ENCODE measurements at places on chromosomes 1 and 21. TPM values are rescaled to one million over a fixed set of nuclear protein-coding genes. Genes with fewer than 3 reads are reported as not detected.

DVL1 gene
- 74.6 TPM for total RNA-seq

SGIP1 gene
- total RNA-seq: not detected

FAAH gene
- 0.77 TPM for total RNA-seq

OR2T29 gene
- total RNA-seq: not detected

CRYAA gene
- total RNA-seq: not detected

KCNJ6 gene
- 2.8 TPM for total RNA-seq

CD48 gene
- total RNA-seq: not detected

FMO2 gene
- total RNA-seq: not detected

NKAIN1 gene
- total RNA-seq: 1.1 TPM

ZP4 gene
- total RNA-seq: not detected

FAM167B gene
- 0.45 TPM for total RNA-seq

MFAP2 gene
- 0.21 TPM for total RNA-seq

CA14 gene
- total RNA-seq: not detected

IL10 gene
- total RNA-seq: not detected

DNALI1 gene
- not detected for total RNA-seq

NBPF10 gene
- 0.49 TPM for total RNA-seq

DCST2 gene
- 0.50 TPM for total RNA-seq

PPP1R15B gene
- 27.4 TPM for total RNA-seq

LCE2B gene
- total RNA-seq: not detected

AMY1A gene
- total RNA-seq: not detected

AIRE gene
- not detected for total RNA-seq

FAM76A gene
- total RNA-seq: 4.4 TPM

SUSD4 gene
- 0.34 TPM for total RNA-seq

SPOCD1 gene
- 7.8 TPM for total RNA-seq

TNFSF18 gene
- total RNA-seq: not detected

TRIM62 gene
- 1.8 TPM for total RNA-seq

GJA5 gene
- total RNA-seq: not detected

USH2A gene
- total RNA-seq: not detected

DDR2 gene
- 0.35 TPM for total RNA-seq

SPRR3 gene
- not detected for total RNA-seq

FH gene
- total RNA-seq: 96.2 TPM

HFM1 gene
- 0.09 TPM for total RNA-seq

FAM163A gene
- total RNA-seq: not detected

PAPPA2 gene
- not detected for total RNA-seq

RBBP4 gene
- 77.7 TPM for total RNA-seq

SLC30A10 gene
- total RNA-seq: not detected

Data from A549 treated with RU486 at 1 μM for 4 hours (cell line).